ENCODE measurements at places on chromosomes 2 and 18.

GRCh38 chr2:197598450-197598849 is 76.9 kb downstream of the RFTN2 start:
- H3K27ac ChIP-seq = no peak overlapping the region
- no peak for DNase-seq
- no peaks in the 10 kb centered on the region for H3K27me3 ChIP-seq
- H3K4me3 ChIP-seq = no peak overlapping the region
- H3K4me1 ChIP-seq = no peaks in the 10 kb centered on the region

- no peak for DNase-seq
- no peaks in the 10 kb centered on the region for H3K36me3 ChIP-seq
- no peak overlapping the region for H3K4me3 ChIP-seq
- no peak overlapping the region for H3K27ac ChIP-seq
- H3K27me3 ChIP-seq = no peaks in the 10 kb centered on the region
- H3K4me1 ChIP-seq = no peaks in the 10 kb centered on the region
Observed at GRCh38 chr18:44802508-44802907, 121.8 kb downstream of the SETBP1 start.

DNA sequence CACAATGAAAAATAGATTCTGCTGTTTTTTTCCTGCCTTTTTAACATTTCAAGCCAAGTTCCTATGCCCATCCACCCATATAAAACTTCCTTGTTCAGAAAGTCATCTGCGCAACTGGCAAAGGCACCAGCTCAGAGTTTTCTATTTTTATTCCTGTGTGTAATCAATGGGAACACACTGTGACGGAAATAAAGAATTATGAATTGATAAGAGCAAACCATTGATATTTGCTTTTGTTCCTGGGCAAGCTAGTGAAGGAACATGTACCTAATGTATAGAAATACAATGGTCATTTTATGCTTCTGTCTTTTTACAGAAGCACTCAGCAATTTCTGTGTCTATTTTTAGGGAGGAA is 30.8 kb upstream of the AAK1 start:
- H3K36me3 ChIP-seq = no peaks in the 10 kb centered on the region
- no peaks in the 10 kb centered on the region for H3K27me3 ChIP-seq
- no peaks in the 10 kb centered on the region for H3K4me1 ChIP-seq
- H3K4me3 ChIP-seq = no peak overlapping the region
- DNase-seq = no peak

DNA sequence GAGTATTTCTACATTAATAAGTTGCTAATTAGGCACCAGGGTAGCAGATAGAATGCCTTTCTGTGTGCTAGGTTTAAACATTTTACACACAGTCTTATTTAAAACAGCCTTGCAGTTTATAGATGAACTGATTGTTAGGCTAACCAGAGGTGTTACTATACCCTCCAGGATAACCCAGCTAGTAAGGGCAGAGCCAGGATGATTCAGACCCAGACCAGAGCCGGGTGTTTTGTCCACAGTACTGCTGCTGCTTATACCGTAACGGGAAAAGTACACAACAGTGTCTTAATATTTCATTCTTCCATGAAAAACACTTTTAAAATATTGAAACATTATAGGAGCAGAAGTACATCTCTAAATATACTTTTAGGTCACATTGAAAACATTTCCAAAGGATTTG is 82.7 kb downstream of the MALT1 start:
- H3K36me3 ChIP-seq = peaks cover 4% of the 10 kb centered on the region
- peak overlapping the region; percentile 76 for H3K27ac ChIP-seq
- H3K4me3 ChIP-seq = no peak overlapping the region
- H3K4me1 ChIP-seq = peaks cover 5% of the 10 kb centered on the region

- H3K36me3 ChIP-seq = no peaks in the 10 kb centered on the region
- no peak overlapping the region for H3K4me3 ChIP-seq
- DNase-seq = no peak
- H3K27me3 ChIP-seq = no peaks in the 10 kb centered on the region
Observed at GRCh38 chr18:70243131-70243929, 37.8 kb upstream of the RTTN start.
